Smooth muscle cell of the brain vasculature (primary cell): ENCODE measurements at places on chromosomes 7 and 10.

DNA sequence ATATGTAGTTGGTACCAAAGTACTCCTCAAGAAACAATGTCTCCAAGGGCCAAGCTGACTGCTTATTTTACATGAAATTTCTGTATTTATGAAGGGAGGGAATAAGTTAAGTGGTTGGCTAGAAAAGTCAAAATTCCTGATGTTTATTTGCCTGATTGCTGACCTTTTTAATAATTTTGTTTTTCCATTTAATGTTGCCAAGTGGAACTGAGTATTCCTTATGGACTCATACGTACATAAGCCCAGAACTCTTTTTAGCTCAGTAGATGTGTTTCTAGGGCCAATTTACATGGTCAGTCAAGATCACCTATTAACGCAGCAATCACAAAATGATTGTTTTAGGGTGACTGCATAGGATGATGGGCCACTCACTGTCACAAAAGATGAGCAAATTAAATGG is 78.3 kb upstream of the FZD8 start:
- DNase-seq = no peak

- DNase-seq = no peak
Observed at GRCh38 chr7:24831240-24831639, 74.0 kb upstream of the GSDME start.

GRCh38 chr10:126734967-126735366 is 64.5 kb upstream of the C10orf90 start:
- DNase-seq = no peak

DNA sequence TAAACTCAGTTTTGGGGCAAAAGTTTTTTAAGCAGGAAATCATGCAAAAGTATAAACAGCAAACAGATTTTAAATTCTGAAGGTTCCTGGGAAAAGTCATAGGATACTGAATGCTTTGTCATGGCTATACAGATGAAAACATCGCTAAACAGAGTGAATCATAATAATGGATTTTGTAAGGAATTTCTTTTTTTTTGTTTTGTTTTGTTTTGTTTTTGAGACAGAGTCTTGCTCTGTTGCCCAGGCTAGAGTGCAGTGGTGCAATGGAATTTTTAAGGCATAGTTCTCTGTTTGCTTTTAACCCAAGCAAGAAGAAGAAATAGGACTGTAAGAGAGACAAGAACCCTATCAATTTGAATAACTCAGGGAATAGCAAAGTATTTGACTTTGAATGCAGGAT is 285.3 kb downstream of the NRG3 start:
- no peak for DNase-seq

DNA sequence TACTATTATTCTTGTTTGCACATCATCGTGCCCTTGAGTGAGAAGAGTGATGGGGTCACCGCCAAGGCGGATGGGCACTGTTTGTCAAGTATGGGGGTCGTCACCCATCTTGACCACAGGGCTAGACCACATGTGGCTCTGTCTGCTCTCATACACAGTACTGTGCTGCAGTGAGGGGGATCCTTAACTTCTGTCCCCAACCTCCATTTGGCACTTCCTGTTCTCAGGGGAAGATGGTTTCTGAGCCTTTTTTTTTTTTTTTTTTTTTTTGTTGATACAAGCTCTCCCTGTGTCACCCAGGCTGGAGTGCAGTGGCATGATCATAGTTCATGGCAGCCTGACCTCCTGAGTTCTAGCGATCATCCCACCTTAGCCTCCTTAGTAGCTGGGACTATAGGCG is 13.6 kb downstream of the WBP1L start:
- no peak for DNase-seq

GRCh38 chr10:75335983-75336382 is 65.6 kb downstream of the ZNF503 start:
- DNase-seq = no peak

DNA sequence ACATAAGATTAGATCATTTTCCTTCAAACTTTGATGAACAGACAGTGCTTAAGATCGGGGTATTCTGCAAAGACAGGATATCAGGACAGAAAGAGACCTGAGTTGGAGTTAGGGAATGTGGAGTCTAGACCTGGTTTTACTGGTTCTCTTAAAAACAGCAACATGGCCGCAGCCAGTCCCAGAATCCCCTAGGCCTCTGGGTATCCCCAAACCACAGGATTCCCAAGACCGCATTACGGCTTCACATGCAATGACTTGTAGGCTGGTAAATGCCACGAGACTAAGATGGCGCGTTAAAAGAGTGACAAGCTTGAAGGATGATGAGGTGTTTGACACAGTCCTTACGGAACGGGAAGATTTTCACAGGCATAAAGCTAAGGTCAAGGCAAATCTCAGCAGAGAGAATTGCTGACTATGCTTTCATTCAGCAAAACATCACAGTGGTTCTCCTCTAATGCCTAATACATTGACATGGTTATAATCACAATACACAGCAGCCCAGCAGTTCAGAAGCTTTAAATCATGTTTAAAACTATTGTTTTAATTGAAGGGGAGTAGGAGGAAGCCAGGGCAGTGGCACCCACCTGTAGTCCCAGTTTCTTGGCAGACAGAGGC is 32.9 kb downstream of the MPP7 start:
- DNase-seq = no peak

GRCh38 chr10:22365644-22366434 is 20.5 kb downstream of the SPAG6 start:
- no peak for DNase-seq

GRCh38 chr10:1631282-1631681 is 106.0 kb downstream of the ADARB2 start:
- DNase-seq = no peak

- peak; percentile 86 for DNase-seq
Observed at GRCh38 chr10:119006451-119007210, 22.9 kb upstream of the NANOS1 start.

- no peak for DNase-seq
Observed at GRCh38 chr10:132448248-132448731, 51.3 kb downstream of the PWWP2B start.

GRCh38 chr10:36336315-36336714 is 694.2 kb upstream of the FZD8 start:
- no peak for DNase-seq

DNA sequence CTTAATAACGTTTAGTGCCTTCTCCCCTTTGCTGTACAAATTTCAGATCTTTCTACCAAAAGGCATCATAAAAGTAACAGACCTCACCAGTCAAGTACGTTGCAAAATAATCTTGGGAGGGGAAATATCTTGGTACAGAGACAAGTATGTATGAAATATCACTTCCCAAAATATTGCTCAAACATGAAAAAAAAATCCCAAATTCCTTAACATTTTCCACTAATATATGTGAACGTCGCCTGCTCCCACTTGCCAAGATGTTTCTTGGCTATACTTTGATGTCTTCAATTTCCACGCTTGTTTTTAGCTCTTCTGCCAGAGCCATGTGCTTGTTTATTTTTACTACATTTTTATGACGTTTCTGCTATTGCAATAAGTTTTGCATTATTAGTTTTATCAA is 223.5 kb downstream of the PLXNA4 start:
- DNase-seq = no peak

- DNase-seq = no peak
Observed at GRCh38 chr7:150955519-150956394, 22.4 kb downstream of the KCNH2 start.

GRCh38 chr7:69946901-69947300 is 348.6 kb downstream of the AUTS2 start:
- DNase-seq = no peak

GRCh38 chr10:14653271-14654161 is 121.2 kb downstream of the FAM107B start:
- DNase-seq = peak; percentile 57
